ENCODE measurements at places on chromosomes 3 and 15. TPM values are rescaled to one million over a fixed set of nuclear protein-coding genes. Genes with fewer than 3 reads are reported as not detected.

Gene NEK10
- 6.6 TPM for total RNA-seq

Gene TNFSF10
- total RNA-seq, result 11.3 TPM

Gene DNAH12
- total RNA-seq, result 0.58 TPM

Gene STARD9
- 18.6 TPM for total RNA-seq

Gene MESP2
- 0.49 TPM for total RNA-seq

Gene EFHB
- 0.89 TPM for total RNA-seq

Gene FRMD4B
- 19.1 TPM for total RNA-seq

Gene CPNE9
- total RNA-seq, result 0.09 TPM

Gene FAH
- total RNA-seq, result 12.3 TPM

Gene CAPN3
- 207 TPM for total RNA-seq

Gene C3orf49
- not detected for total RNA-seq

Gene ST8SIA2
- total RNA-seq, result 9.2 TPM

Gene STX19
- 0.04 TPM for total RNA-seq

Measured in muscle of leg (tissue), 16 donors.